Hematopoietic multipotent progenitor cell (in vitro differentiated cells): ENCODE measurements at places on chromosomes 7 and 10.

DNA sequence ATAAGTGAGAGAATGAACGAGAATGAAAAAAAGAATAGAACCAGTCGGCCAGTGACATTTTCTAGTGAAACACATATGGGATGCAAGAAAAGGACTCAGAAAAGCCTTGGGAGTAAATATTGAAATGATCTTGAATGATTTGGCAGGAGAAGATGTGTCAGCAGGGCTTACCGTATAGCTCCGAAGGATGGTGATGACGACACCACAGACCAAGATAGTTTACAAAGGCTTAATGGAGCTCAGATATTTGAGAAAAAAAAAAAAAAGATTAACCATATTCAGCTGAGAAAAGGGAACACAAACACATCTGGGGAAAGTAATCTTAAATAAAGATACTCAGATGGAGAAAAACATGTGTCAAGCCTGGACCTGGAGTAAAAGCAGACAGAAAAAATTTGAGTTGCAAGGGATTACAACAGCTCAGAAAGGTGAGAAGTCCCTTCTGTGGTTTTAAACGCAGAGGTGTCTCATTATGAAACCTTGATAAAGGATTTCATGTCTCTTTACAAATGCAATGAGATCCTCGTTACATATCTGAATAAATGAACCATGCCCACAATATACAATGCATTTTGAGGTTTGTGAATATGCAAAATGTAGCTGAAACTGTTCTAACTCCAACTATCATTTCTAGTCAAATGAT is 36.0 kb downstream of the DNAJB9 start:
- no peak for DNase-seq

GRCh38 chr7:121078701-121079227 is 90.3 kb downstream of the CPED1 start:
- DNase-seq = no peak

DNA sequence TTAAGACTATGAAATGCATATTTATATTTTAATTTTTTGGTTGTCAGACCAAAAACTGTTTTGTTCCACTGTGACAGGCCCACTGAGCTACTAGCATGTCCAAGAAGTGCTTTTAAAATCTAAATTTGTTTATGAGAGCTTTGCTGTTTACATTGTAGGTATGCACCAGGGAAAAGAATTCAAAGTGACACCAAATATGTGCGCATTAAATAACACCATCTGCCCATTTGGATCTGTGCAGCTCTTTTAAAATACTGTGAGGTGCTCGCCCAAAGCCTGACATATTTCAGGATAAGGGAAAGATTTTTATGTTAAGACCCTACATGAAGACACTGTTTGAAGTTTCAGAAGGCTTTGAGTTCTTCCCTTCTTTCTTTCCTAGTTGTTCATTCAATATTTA is 162.9 kb downstream of the ST7 start:
- DNase-seq = no peak

DNA sequence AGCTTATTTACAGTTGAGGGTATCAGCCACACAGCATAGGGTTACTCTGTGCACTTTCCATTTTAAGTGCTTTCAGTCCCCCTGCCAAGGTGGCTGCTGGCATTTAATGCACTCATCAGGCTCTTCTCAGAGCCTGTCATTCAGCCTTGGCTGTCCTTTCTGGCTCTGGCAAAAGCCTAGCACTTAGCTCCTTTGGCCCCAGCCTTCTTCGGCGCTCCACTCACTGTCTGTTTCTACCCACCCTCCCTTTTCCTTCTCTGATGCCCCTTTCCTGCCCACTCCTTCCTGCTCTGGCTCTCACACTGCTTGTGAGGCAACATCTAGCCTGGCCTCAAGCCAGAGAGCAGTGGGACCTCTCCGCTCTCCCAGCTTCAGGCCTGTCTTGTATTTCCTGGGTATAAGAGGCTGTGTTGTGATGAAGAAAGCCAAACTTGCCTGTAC is 60.2 kb downstream of the WIPF3 start:
- no peak for DNase-seq

- DNase-seq = no peak
Observed at GRCh38 chr10:99303899-99304861, 25.0 kb upstream of the CNNM1 start.

DNA sequence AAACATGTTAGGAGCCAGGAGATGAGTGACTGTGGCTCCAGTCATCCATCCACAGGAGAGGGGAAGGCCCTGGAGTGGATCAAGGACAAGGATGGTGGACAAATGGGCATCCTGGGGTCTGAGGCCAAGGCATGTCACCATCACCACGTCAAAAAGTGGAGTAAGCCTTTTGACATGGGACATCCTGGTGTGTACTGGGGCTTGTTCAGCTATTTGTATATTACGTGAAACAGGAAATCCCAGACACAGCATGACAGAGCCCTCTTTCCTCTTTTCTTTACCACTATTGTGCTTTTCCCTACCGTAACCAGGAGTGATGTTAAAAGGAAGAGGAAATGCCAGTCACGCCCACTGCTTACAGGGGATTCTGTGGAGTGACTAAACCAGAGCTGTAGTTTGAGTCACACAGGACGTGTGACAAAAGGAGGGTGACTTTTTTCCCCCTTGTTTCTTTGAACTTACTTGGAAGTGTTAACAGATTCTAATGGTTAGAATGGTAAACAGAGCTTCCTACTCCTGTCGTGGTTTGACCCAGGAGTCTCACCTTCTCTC is 15.4 kb downstream of the ACSL5 start:
- peak; percentile 54 for DNase-seq
